Activated CD4-positive, alpha-beta memory T cell treated with anti-CD3 and anti-CD28 coated beads, Interleukin-2, amount 10 ng/mL, durations not matched to agents 7 days and 5 days (primary cell): ENCODE measurements at places on chromosomes 1 and 21.

DNA sequence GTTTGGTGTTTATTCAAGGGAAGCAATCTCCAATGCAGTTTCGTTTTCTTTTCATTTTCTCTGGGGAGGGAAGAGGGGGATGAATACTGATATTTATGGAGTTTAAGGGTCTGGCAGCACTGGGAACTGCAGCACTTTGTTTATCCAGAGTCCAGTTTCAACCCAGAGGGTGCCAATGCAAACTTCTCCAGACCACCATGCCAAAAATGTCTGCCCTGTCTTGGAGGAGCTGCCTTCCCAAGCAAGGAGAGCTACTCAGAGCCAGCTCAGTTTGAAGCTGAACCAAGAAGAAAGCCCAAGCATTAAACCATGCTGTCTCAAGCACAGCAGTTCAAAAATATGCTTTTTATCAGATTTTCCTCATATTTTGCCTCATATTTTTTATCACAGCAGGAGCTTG lies 589.7 kb downstream of the LMO4 start:
- DNase-seq = no peak

- DNase-seq = no peak
Measured at GRCh38 chr1:156246781-156247459, 936 bp downstream of the PAQR6 start.

- no peak for DNase-seq
Measured at GRCh38 chr1:100757946-100758345, 38.4 kb downstream of the VCAM1 start.

DNA sequence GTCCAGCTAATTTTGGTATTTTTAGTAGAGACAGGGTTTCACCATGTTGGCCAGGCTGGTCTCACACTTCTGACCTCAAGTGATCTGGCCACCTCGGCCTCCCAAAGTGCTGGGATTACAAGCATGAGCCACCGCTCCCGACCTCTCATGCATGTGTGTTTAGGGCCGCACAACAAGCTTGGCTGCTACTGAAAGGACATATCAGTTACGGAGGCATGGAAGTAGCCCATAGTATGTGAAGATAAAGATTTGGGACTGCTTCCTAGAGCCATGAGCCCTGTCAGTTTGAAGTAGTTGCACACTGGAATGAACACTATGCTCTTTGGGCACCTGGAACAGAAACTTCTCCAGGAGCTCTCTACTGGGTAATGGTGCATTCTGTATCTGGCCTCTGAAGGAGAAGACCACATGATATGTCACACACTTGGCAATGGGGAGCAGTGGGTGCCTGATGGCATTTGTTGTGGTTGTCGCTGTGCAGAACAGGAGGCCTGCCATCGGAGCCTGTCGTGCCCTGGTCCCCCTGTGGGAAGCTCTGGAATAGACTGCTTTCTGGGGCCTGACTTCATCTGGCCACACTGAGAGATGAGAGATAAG lies 144.7 kb upstream of the KIF26B start:
- no peak for DNase-seq

DNA sequence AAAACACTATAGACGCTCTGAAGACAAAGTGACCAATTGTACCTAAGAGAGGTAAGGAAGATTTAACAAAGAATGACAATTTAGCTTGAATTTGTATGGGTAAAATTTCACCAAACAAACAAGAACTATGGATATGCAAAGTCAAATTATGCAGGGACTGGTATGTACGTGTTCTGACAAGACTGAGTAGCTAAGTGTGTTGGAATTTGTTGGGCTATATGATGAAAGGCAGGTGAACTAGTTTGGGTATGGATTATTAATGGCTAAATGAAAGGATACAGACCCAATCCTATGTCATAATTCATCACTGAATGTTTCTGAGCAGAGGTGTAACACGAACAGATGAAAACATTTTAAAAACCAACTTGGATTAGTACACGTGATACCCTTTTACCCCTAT lies 7.6 kb downstream of the DNTTIP2 start:
- no peak for DNase-seq

DNA sequence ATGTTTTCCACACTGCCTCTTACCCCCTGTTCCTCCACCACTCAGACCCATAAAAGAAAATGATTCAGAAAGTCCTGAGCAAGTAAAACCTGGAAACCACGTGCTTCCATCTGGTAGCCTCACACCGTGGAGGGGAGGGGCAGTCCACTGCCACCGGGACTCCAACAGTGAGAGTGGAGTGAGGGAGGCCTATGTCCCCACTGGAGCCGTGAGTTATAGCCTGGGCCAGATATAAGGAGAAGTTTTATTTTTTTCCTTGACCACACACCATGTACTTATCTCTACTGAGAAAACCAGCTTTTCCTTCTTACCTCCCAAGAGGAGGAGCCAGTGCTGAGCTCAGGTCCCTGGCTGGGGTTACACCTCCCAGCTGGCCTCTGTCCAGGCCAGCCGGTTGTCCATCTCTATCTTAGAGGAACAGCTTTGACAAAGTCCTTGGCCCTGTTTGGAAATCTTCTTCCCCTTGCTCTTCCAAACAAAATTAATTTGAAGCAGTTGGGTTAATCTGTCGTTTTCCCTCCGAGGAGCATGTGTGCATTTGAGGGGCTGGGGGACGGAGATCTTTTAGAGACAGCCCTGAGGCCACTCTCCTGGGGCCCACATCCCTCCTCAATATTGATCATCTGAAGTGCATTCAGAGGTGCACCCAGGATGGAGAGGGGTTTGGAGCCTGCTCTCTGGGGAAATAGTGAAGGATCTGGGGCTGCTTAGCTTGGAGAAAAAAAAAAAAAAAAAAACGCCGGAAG lies 49.1 kb upstream of the SERBP1 start:
- no peak for DNase-seq

DNA sequence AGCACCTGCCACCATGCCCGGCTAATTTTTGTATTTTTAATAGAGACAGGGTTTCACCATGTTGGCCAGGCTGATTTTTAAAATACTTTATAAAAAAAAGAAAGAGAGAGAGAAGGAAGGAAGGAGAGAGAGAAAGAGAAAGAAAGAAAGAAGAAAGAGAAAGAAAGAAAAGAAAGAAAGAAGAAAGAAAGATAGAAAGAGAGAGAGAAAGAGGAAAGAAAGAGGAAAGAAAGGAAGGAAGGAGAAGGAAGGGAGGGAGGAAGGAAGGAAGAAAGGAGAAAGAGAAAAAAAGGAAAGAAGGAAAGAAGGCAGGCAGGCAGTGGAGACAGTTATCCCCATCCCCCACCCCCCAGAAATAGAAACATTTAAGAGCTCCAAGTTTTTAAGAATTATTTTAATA lies 69.9 kb downstream of the TOMM20 start:
- DNase-seq = no peak

- DNase-seq = no peak
Measured at GRCh38 chr1:220732137-220732536, 16.0 kb upstream of the MTARC2 start.

GRCh38 chr1:30054126-30054525 lies 669.3 kb downstream of the MATN1 start:
- no peak for DNase-seq

DNA sequence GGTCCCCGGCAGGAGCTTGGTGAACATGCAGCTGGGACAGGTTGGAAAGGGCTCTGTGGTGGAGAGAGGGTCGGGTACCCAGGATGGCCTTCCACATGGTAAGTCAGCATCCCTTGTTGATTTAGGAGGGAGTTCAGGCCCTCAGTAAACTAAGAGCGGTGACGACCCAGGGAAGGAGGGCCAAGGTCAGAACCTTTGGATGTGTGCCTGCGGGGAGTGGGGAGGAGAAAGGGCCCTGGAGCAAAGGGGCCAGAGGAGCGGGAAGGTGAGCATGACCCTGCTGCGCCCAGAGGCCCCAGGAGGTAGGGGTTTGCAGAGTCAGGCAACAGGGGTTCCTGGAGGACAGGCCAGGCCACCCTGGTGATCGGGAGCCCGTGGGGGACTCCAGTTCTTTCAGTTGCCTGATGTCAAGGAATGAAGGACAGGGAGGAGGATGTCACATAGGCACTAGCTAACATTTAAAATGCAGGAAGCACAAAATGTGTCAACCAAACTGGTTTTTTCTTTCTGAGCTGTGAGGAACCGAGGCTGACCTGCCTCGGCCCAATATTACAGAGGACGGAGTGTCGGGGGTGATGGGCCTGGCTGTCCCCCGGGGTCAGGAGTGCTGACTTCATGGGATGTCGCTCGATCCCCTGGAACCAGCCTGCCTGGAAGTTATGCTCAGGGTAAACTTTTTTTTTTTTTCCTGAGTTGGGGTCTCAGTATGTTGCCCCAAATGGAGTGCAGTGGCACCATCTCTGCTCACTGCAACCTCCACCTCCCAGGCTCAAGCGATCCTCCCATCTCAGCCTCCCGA lies 117.4 kb upstream of the SLC45A1 start:
- no peak for DNase-seq

DNA sequence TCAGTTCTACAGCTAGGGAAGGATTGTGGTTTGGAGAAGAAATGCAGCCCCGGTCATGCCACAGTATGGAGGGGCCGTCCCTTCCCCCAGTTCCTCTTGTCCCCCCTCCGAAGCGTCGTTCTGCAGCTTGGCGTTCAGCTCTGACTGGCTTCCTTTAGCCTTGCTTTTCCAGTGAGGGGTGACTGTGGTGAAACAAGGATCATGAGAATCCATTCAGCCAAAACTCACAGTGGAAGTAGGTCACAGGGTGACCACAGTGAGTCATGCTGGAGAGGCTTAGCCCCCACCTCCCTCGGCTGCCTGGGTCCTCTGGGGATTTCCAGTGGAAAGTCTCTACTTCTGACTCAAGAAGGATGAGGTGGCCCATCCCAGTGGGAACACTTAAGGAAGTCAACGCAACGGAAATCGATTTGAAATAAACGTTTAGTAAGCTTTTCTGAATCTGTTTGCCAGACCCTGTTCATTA lies 37.3 kb upstream of the COL6A2 start:
- DNase-seq = no peak

- no peak for DNase-seq
Measured at GRCh38 chr1:11245904-11246719, 16.2 kb downstream of the MTOR start.
